Activated CD4-positive, alpha-beta memory T cell treated with anti-CD3 and anti-CD28 coated beads for 36 hours (primary cell): ENCODE measurements at places on chromosomes 2 and 18. TPM values are rescaled to one million over a fixed set of nuclear protein-coding genes. Genes with fewer than 3 reads are reported as not detected.

DNA sequence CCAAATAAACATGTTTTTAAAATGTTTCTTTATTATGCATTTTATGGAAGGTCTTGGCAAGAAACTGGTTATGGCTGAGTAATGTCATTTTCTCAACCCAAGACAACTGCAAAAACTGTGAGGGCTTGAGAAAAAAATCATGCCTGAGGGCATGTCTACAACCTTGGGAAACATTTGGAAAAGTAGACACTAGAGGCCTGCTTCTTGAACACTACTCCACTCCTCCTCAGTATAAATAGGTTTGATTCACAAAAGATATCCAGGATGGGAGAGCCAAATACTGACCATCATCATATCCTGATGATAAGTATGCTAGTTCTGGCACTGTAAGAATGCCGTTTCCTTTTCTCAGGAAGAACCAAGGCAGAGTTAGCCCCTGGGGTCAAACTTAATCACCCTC, 71.1 kb downstream of the OSR1 start:
- peaks cover 2% of the 10 kb centered on the region for H3K27me3 ChIP-seq
- no peak for DNase-seq
- H3K4me3 ChIP-seq = no peak overlapping the region
- no peak overlapping the region for H3K27ac ChIP-seq

DNA sequence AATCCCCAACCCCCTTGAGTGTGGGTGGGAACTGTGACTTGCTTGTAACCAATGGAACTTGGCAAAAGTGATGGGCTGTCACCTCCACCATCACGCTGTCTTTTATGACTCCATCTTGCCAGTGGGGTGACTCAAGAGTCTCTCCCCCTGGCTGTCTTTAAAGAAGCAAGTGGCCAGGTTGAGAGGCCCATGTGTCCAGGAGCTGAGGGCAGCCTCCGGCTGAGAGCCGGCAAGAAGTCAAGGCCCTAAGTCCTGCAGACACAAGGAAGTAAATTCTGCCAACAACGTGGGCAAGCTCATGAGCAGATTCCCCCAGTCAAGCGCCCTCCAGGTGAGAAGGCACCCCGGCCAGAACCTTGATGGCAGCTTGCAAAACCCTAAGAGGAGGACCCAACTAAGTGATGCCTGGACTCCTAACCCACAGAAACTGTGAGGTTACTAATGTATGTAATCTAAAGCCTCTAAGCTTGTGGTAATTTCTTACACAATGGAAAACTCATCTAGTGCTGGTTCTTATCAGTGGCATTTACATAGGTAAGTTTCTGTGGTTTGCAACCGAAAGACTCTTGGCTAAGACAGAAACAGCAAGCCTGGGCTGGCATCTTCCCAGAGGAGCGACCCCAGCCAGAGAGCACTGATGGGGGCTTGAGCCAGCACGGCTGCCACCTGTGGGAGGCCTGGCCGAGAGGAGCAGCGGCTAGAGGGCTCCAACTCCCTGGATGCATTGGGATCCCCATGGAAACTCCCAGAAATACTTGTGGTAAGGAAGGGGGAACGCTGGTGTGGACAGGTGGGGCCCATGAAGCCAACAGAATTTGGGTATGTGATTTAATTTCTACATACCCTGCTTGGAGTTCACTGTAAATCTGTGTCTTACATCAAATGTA, 49.3 kb downstream of the CIB4 start:
- H3K27ac ChIP-seq = no peak overlapping the region
- DNase-seq = peak; percentile 7

DNA sequence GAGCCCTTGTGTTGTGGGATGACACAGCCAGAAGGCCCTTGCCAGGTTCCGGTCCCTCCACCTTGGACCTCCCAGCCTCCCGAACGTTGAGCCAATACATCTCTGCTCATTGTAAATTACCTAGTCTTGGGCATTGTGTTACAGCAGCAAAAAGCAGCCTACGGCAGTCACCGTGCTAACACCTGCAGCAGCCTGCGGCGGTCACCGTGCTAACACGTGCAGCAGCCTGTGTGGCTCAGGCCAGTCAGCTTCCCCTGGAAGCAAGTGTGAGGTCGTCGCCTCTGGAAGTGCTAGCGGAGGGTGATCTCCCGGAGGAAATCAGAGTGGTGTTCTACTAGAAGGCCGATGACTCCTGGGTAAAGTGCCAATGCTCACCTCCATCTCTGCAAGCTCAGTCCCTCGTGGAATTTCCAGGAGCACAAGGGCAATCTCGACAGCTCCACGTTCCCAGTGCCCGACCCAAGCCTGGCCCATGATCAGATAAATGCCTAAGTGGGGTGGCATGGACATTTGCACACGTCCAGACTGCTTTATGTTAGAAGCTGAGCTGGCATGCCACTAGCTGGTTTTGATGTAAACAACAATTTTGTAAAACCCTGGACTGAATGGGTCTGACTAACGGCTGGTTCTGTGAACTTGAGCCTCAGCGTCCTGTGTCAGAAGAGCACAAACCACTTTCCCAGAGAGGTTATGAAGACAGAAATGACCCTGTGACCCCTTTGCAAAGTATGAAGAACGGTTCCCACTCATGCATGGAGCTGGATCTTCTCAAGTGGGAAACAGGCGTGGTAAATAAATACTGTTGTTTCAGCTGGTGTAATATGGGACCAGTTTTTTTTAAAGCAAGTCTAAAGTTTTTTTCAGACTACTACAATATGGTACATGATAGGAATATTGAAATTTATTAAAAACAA, 11.4 kb upstream of the CNDP1 start:
- no peak overlapping the region for H3K27ac ChIP-seq
- no peak overlapping the region for H3K4me3 ChIP-seq
- no peaks in the 10 kb centered on the region for H3K4me1 ChIP-seq
- H3K27me3 ChIP-seq = no peaks in the 10 kb centered on the region
- DNase-seq = no peak

DNA sequence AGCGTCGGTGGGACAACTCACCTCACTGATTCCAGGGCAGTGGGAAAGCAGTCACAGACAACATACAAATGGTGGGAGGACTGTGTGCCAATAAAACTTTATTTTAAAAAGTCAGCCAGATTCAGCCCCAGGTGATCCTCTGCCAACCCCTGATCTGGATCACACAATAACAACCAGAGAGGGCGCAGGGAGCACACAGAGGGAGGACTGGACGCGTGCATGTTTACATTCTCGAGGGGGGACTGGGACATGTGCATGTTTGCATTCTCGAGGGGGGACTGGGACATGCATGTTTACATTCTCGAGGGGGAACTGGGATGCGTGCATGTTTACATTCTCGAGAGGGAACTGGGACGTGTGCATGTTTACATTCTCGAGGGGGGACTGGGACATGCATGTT, 209.5 kb downstream of the NDUFA10 start:
- no peak overlapping the region for H3K4me3 ChIP-seq
- H3K27ac ChIP-seq = no peak overlapping the region
- no peaks in the 10 kb centered on the region for H3K4me1 ChIP-seq

- H3K27ac ChIP-seq = no peak overlapping the region
- no peaks in the 10 kb centered on the region for H3K36me3 ChIP-seq
- no peak for DNase-seq
- no peaks in the 10 kb centered on the region for H3K4me1 ChIP-seq
- H3K4me3 ChIP-seq = no peak overlapping the region
Observed at GRCh38 chr18:22921772-22922171, 11.4 kb upstream of the RBBP8 start.

DNA sequence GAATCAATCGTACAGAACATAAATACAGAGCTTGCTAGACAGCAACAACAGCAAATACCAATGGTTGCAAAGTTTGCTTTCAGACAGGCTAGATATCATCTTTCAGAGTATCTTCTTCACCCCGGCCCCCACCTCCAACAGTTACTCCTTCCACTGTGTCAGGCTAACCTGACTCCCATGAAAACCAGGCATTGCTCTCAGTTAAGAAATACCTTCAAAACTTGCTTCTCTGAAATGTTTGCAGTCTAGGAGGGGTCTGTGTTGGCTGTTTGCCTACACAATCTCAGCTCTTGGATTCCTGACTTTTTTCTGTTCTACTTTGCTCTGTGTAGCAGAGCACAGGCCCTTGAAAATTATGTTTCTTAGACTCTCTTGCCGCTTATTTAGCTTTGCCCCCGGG, 599.5 kb upstream of the SYT4 start:
- H3K27ac ChIP-seq = no peak overlapping the region
- no peaks in the 10 kb centered on the region for H3K36me3 ChIP-seq
- DNase-seq = no peak
- H3K27me3 ChIP-seq = no peaks in the 10 kb centered on the region
- no peak overlapping the region for H3K4me3 ChIP-seq
- no peaks in the 10 kb centered on the region for H3K4me1 ChIP-seq

DNA sequence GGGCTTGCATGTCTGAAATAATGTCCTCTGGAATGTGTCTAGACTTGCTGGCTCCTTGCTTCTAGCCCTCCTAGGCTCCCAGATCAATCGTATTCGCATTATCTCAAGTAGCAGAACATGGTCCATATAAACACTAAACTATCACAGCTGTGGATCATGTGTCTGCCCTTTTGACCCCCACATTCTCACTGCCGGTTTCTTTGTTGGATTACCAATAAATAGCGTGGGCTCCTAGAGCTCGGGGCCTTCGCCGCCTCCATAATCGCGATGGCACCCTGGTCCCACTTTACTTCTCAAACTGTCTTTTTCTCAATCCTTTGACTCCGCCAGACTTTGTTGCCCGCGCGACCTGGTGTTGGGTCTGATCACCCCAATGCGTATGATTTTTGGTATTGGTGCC, 6.3 kb upstream of the SCYGR8 start:
- H3K27ac ChIP-seq = no peak overlapping the region
- no peak for DNase-seq
- H3K27me3 ChIP-seq = peaks cover 1% of the 10 kb centered on the region

GRCh38 chr18:41391616-41392595, 563.1 kb upstream of the PIK3C3 start:
- no peak overlapping the region for H3K27ac ChIP-seq
- no peaks in the 10 kb centered on the region for H3K36me3 ChIP-seq
- no peaks in the 10 kb centered on the region for H3K4me1 ChIP-seq
- H3K4me3 ChIP-seq = no peak overlapping the region

DNA sequence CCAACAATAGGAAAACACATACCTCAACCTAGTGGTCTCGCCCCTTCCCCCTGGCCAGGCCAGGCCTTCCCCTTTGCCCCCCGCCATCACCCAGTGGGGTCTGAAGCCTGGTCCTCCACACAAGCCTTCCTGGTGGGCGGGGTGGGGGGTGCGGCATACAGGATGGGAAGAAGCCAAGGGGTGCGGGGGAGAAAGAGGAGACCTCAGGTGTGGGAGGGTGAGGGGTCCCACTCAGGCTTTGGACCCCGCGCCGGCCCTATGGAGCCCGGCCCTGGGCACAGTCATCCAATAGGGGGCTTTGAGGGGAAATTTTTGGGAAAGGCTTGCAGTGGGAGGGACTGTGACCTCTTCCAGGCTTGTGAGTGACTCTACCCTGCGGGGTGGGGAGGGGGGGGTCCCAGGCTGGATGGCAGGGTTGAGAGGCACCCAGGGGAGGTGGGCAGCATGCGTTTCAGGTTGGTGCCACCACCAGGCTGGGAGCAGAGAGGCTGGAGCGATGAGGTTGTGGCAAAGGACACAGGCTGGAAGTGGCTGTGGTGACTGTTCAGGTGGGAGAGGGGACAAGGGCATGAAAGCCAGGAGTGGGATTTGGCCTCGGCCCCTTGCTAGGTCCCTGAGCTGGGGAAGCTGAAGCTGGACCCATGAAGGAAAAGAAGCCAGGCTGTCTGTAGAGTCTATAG, 1.3 kb downstream of the SLC66A3 start:
- no peaks in the 10 kb centered on the region for H3K36me3 ChIP-seq
- H3K4me3 ChIP-seq = peak overlapping the region; percentile 39
- peaks cover 28% of the 10 kb centered on the region for H3K4me1 ChIP-seq
- H3K27me3 ChIP-seq = no peaks in the 10 kb centered on the region

Gene CNTNAP5
- not detected for total RNA-seq
